ENCODE measurements at places on chromosomes 5 and 9. TPM values are rescaled to one million over a fixed set of nuclear protein-coding genes. Genes with fewer than 3 reads are reported as not detected.

CDKN2A gene
- 9.5 TPM for total RNA-seq

TAS2R1 gene
- total RNA-seq: not detected

C1QTNF2 gene
- 0.28 TPM for total RNA-seq

TSSK1B gene
- 0.09 TPM for total RNA-seq

MRPS30 gene
- total RNA-seq: 59.0 TPM

ALDH7A1 gene
- 49.3 TPM for total RNA-seq

FREM1 gene
- under 0.01 TPM for total RNA-seq

SLC9A3 gene
- total RNA-seq: 0.43 TPM

EGFLAM gene
- 4.7 TPM for total RNA-seq

TAF11L5 gene
- total RNA-seq: not detected

SARDH gene
- 4.9 TPM for total RNA-seq

PCDHGA2 gene
- total RNA-seq: 2.7 TPM

DEPDC1B gene
- 1.1 TPM for total RNA-seq

GCNT4 gene
- total RNA-seq: 4.3 TPM

BNC2 gene
- total RNA-seq: 27.5 TPM

PCDHGA12 gene
- total RNA-seq: 9.1 TPM

PROB1 gene
- total RNA-seq: 1.0 TPM

CDH10 gene
- 1.7 TPM for total RNA-seq

HAVCR2 gene
- total RNA-seq: 0.09 TPM

TLR4 gene
- 4.1 TPM for total RNA-seq

FOXD1 gene
- 0.28 TPM for total RNA-seq

Measured in smooth muscle cell of bladder (primary cell).